Spleen (tissue), 13 donors: ENCODE measurements at places on chromosomes 6 and 20.
A peak's percentile ranks its signal among the peaks of the same experiment; 100 is the strongest.

DNA sequence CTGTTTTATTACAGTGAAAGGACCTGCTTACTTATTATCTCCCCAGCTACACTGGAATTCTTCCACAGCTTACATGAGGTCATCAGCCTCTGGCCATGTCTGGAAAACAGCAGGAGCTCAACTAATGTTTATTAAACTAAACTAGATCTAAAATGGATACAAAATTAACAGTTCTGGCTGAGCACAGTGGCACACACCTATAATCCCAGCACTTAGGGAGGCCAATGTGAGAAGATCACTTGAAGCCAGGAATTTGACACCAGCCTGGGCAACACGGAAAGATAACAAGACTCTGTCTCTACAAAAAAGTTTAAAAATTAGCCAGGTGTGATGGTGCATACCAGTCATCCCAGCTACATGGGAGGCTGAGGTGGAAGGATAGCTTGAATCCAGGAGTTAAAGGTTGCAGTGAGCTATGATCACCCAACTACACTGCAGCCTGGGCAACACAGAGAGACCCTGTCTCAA is 220.8 kb upstream of the MARCKS start:
- no peak for DNase-seq

DNA sequence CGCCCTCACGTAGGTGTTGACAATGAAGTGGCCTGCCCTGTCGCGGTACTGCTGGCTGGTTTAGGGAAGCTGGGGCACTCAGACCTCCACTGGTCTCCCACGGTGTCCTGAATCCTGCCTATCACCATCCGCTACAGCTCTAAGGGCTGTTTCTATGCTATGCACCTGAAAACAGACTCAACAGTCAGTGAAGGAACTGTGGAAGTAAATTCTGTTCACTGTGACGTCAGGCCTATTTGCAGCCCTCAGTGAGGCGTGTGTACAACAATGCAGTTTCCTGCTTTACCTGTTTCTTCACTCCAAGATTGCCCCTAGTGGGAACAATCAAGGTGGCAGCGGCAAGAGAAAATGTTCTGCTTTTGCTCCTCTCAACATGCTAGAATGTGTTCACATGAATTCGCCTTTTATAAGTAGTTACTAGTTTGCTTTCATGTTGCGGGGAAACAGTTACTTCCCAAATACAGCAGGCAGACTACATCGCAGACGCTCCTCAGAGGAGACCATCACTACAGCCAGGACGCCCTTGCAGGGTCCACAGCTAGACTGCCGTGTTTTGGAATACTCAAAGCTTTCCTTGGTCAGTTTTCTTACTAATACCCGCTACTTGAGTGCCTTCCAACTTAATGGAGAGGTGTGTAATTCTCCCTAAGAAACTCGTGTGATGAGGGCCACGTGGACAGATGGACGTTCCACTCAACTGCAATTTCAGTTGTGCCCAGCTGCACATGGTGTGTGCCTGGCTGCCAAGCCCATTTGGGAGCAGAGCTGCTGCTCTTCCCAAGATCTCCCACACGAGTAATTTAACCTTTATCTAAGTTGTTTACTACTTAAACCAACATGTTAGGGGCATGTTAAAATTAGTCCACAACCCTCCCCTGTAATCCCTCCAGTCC is 25.4 kb downstream of the DIDO1 start:
- DNase-seq, result no peak

DNA sequence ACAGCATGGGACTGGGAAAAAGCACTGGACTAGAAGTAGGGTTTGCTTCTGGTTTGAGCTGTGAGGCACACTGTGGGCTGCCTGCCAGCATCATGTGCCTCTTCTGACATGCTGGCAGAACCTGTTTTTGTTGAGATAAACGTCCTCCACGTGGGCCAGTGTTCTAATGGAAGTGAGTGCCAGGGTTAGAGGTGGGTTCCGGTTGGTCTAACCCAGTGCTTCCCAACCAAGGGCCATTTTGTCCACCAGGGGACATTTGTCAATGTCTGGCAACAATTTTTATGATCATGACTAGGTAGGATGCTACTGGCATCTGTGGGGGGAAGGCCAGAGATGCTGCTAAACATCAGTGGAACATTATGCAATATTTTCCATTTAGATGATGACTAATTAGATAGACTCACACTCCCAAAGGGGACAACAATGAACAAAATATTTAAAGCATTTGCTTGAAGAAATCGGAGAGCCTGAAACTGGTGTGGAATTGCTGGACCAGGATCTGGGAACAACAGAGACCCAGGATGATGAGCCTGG is 7.8 kb upstream of the APMAP start:
- peak; percentile 24 for DNase-seq

DNA sequence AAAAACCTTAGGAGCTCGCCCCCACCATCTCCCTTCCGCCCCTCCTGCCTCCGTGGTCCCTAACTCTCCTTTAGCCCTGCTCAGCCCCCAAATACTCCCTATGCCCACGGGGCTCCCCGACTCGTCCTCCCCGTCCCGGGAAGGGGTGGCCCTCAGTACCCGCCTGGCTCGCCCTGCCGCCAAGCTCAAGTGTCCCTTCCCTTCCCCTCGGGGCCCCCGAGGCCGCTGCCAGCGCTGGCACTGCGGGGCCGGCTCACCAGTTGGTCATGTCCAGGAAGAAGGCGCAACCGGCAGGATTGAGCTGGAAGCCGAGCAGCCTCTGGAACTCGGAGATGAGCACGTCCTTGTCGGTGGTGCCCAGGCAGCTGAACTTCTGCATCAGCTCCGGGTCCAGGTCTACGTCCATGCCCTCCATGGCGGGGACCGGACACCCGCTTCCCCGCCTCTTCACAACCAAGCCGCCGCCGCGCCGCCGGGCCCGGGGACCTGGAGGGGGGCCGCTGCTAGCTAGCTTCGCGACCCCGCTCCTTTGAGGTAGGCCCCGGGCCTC is 303 bp downstream of the ILRUN start:
- DNase-seq, result no peak

DNA sequence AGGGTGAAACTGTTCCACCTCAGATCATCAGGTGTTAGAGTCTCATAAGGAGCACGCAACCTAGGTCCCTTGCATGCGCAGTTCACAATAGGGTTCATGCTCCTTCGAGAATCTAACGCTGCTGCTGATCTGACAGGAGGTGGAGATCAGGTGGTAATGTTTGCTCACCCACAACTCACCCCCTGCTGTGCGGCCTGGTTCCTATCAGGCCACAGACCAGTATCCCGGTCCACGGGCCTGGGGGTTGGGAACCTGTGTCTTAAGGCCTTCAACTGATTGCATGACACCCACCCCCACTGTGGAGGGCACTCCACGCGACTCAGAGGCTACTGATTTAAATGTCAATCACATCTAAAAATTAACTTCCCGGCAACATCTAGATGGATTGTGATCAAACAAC is 411.2 kb upstream of the SULF2 start:
- peak; percentile 36 for DNase-seq

GRCh38 chr6:31763619-31763940 is 1.1 kb downstream of the SAPCD1 start:
- no peak for DNase-seq

DNA sequence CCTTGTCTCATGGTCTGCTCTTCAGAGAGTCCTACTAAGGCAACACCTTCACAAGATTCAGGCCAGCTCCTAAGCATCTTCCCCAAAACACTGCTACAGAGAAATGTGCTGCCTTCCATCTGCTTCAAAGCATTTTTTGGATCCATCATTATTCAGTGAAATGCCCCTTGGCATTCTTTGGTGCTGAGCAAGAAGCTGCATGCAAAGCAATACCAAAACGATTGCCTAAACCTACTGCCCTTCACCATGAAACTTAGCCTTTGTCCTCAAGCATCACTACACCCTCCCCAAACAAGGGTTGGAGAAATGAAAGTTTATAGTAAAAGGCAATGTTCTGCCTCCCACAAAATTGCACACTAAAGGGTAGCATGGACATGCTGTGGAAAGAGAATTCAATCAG is 93.5 kb downstream of the SNAP25 start:
- no peak for DNase-seq

- DNase-seq, result no peak
Observed at GRCh38 chr6:136582711-136583471, 32.7 kb upstream of the MAP7 start.

GRCh38 chr20:51489611-51490010 is 52.9 kb downstream of the NFATC2 start:
- DNase-seq, result no peak

DNA sequence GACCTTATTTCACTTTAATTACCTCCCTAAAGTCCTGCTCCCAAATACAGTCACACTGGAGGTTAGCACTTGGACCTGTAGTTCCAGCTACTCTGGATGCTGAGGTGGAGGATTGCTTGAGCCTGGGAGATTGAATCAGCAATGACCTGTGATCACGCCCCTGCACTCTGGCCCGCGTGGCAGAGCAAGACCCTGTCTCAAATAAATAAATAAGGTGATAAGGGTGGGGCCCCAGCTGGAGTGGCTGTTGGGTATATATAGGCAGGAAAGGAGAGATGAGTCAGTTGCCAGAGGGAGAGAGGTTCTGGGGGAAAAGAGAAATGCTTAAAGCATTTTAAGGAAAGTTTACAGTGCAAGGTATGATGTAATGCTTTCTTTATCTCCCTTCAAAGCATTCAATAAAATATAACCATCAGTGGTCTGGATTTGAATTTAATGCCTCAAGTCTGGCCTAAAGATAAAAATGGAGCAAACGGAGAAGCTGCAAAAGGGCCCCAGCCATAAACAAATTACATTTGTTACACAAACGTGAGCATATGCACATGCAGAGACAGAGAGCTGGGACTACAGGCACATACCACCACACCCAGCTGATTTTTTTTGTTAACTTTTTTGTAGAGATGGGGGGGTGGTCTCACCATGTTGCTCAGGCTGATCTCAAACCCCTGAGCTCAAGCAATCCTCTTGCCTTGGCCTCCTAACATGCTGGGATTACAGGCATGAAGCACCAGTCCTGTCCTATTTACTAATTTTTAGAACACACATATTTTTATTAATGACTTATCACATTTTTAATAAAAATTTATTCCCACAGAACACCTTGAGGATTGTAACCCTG is 6.1 kb upstream of the PM20D2 start:
- DNase-seq, result no peak

GRCh38 chr6:45265246-45265645 is 62.9 kb upstream of the RUNX2 start:
- no peak for DNase-seq

- no peak for DNase-seq
Observed at GRCh38 chr6:117687021-117687648, 11.9 kb downstream of the NUS1 start.

GRCh38 chr20:4243071-4243470 is 227.7 kb upstream of the RNF24 start:
- DNase-seq, result no peak

DNA sequence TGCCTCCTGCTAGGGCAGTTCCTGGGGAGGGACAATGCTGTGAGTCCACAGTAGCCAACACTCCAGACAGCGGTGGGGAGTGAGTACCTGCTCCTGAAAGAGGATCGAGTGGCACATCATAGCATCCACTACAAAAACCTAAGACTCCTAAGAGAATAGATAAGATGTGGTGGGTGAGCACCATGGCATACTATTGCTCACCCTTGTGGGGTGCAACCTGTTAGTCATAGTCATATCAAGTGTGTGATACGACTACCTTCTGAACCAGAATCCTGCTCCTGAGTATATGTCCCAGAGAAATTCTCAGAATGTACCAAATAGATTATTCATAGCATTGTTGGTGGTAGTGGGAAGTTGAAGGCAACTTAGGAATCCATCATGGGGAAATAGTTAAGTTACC is 62.7 kb upstream of the GLP1R start:
- no peak for DNase-seq

DNA sequence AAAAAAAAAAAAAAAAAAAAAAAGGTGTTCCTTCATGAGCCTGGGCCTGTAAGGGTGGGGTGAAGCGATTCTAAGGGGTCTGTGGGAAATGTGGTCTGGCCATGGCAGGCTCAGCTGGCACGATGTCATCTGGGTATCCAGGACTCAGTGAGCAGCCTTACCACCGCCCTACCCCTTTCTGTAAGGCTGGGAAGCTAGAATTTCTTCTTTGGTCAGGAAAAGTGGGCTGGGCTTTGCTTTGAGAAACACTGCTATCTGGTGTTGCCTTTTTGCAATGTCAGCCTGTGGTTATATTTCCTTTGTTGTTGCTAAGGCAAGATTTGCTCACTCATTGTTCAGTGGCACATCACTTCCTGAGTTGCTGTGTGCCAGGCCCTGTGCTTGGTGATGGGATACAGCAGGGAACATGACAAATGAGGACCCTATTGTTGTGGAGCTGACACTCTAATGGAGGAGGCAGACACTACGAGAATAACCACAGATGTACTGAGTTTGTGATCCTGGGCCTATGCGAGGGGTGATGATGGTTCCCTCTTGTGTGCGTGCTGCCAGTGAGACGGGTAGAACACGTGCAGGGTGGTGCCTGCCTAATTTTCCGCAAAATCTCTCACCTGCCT is 45.9 kb upstream of the ZNFX1 start:
- no peak for DNase-seq

DNA sequence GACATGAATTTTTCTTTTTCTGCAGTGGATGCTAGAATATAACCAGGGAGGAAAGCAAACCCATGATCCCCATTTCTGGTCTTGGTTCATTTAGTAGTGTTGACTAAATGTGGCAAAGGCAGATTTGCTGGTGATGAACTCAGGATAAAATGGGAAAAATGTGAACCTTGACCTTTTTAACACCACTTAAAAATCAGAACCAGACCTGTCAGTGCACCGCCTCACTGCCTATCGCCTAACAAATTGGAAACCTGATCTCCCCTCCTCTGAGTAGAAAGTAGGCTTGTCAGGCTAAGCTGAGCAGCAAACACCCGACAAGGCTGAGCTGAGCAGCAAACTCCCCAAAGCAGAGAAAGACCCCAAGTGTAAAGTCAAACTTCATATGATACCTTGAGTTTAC is 254.8 kb downstream of the FOXC1 start:
- no peak for DNase-seq

DNA sequence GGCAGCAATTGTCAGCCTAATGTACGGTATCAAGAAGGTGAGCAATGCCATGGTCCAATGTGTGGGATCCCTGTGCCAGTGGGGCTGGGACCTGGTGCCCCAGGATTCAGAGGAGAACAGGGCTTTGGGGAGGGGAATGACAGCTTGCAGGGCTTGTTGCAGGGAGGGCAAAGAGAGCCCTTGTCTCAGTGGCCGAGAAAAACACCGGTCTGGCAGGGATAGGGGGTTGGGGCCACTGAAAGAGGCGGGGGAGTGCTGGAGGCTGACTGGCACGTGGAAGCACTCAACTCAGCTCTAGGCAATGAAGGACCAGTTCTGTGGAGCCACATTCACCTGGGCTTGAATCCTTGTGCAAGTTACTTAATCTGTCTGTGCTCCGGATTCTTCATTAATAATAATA is 3.5 kb upstream of the MUCL3 start:
- DNase-seq, result no peak

- DNase-seq, result no peak
Observed at GRCh38 chr6:3739311-3739897, 12.1 kb downstream of the PXDC1 start.

DNA sequence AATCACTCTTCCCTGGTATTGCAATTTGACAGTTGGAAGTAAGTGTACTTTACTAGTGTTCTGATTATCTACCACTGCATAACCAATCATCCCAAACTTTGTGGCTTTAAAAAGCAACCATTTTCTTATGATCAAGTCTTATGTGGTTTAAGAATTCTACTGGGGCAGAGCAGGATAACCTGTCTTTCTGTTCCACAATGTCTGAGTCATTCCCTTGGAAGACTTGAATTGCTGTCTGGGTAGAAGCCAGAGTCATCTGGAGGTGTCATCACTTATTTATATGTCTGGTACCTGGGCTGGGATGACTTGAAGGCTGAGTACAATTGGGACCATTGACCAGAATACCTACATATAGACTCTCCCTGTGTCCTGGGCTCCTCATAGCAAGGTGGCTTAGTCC is 644.3 kb downstream of the HDGFL1 start:
- no peak for DNase-seq

- DNase-seq, result no peak
Observed at GRCh38 chr6:118335325-118335816, 212.7 kb upstream of the PLN start.
